Stimulated activated CD8-positive, alpha-beta memory T cell treated with anti-CD3 and anti-CD28 coated beads, Interleukin-4, amount 100 ng/mL, for 1 hour (primary cell): ENCODE measurements at places on chromosomes 3 and 15.

DNA sequence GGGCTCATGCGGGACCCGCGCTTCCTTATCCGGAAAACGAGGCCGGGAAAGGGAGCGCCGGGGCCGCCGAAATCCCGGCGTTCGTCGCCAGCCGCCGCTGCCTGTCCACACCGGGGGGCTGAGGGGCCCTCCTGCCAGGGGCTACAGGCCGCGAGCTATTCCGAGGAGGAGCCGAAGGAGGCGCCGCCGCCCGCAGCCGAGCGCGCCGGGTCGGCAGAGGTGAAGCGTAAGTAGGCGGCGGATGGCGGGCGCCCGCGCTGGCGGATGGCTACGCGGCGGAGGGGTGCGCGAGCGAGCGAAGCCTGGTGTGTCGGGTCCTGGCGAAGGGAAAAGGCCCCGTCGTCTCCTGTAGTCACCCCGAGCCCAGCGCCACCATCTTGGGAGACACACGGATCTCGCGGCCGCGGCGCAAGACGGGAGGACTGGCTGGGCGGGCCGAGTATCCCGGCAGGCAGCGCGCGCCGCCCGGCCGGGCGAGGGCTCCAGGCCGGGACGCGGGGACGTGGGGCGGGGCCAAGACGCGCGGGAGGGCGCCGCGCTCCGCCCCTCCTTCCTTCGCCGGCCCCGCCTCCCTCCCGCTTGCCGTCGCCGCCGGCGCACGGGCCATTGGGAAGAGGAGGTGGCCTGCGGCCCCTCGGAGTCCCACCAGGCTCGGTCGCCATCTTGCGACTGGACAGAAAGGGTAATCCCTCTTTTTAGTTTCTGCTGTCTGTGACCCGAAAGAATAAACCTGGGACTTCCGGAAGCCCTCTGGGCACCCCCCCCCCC, at the start of gene UBE3A:
TSS of gene UBE3A (minus strand) at position 424 of the 768 bp plus-strand sequence. CDS start 29,917 bp downstream, outside the sequence.
- DNase-seq = peak; percentile 72

DNA sequence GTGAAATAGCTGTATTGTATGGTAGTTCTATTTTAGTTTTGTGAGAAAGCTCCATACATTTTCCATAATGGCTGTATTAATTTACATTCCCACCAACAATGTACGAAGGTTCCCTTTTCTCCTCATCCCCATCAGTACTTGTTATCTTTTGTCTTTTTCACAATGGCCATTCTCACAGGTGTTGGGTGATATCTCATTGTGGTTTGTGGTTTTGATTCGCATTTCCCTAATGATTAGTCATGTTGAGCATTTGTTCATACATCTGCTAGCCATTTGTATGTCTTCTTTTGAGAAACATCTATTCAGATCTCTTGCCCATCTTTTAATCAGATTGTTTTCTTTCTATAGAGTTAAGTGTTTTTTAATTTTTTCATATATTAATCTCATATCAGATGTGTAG, 931.9 kb downstream of the IGSF11 start:
- no peak for DNase-seq

DNA sequence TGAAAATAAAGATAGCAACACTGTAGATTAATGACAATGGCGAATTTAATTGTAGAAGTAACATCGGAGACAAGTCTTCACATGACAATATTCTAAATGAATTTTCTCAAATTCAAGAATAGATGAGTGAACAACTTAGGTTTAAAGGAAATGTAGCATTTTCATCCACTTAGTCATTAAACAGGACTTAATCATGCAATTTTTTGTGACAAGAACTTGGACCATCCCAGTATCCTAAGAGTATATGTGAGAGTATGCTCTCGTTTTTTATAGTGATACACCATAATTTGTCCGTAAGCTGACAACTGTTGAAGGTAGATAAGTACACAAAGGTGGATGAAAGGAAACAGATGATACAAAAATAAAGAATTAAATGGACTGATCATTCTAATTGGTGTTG, 81.5 kb downstream of the DLG1 start:
- DNase-seq = no peak

DNA sequence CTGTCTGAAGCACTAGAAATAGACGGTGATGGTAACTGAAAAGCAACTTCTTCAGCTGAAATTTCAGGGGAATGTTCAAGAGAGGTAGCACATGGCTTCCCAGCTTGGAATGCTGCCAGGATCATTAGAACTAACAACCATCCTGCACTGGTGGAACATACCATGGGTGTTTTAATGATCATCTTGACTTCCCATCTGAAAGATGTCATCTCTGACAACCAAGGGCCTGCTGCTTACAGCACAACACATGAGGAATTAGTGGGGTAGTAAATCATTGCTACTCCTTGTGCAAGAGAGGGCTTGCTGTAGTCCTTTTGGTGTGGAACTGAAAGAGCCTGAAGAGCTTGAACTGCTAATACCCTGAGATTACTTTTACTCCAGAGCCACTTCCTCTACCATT, 853.7 kb downstream of the MCTP2 start:
- DNase-seq = no peak

GRCh38 chr3:128062033-128062745, 10.0 kb downstream of the SEC61A1 start:
- no peak for DNase-seq

DNA sequence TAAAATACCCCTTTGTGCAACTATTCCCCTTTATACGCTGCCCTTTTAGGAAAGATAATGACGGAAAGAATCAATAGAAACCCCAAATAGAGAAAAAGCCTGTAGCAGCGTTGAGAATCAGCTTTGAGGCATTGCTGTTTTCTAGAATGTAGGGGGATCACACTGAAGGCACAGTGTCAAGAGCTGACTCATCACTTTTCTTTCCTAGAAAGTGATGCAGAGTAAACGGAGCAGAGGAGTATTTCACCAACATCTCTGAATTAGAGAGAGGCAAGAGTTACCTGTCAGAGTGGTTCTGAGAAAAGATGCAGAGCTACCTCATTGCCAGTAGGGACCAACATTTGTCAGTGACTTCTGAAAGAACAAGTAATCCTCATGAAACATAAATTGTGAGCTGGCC, 269.8 kb upstream of the TMC3 start:
- no peak for DNase-seq

- no peak for DNase-seq
These were observed 789.2 kb upstream of the NR2F2 start for GRCh38 chr15:95541301-95541700.

- DNase-seq = no peak
These were observed 22.1 kb upstream of the HEG1 start for GRCh38 chr3:125077864-125078263.

- no peak for DNase-seq
These were observed 17.0 kb downstream of the CHRM5 start for GRCh38 chr15:33985287-33985686.

DNA sequence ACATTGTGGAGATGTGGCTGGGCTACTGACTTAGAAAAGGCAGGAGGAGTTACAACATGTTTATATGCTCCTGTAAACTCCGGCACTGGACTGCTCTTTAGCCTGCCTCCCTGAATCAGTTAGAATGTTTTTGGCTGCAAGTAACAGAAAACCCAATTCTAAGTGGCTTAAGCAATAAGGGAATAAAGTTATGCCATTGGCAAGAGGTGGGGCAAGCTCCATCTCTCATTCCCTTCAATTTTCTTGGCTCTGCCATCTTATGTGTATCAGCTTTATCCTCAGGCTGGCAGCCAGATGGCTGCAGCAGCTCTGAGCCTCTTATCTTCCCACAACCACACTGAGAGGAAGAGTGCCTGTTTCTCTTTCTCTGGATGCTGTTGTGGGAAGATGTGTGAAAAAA, 22.4 kb upstream of the MEIS2 start:
- DNase-seq = no peak

DNA sequence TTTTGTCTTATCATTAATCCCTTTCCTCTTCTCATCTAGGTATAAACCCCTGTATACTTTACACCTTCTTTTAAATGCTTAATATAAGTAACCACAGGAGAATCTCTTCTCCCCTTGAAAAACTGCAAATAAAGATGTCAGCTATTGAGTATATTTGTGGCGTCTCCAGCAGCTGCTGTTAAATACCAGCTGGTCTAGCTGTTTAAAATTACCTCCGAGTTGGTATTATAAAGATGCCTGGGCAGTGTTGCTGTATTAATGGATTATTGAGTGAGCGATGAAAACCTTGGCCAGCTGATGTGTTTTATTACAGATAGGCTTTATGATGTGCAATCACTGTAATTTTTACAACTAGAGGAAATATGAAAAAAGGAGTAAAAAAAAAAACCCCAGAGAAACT, 388.1 kb downstream of the TBC1D5 start:
- DNase-seq = no peak

DNA sequence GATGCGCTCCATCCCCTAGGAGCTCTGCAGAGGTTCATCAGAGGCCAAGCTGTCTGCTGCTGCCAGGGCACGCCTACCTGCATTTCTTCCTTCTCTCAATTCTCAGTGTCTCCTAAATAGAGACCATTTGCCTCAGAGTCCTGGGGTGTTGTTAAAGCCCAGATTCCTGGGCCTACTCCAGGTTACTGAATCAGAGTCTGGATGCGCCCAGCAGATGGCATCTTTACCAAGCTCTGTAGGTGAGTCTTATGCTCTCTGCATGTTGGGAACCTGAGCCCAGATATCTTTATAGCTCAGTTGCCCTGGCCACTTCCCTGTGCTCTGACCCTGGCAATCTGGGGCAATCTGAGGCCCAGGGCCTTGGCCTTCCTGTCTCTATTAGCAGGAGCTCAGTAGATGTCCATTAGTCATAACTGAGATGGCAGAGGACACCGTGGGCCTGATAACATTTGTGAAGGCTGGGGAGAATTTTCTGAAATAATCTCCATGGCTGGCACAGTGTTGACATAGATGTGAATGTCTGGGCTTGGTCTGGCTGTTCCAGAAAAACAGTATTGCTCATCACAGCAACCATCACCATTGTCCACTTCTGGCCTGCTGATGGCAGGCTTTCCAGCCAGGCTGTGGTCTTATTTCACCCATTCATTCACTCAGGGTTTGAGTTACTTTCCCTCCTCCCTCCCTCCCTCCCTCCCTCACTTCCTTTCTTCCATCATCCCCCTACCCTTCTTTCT, 13.3 kb upstream of the RBP1 start:
- DNase-seq = no peak

DNA sequence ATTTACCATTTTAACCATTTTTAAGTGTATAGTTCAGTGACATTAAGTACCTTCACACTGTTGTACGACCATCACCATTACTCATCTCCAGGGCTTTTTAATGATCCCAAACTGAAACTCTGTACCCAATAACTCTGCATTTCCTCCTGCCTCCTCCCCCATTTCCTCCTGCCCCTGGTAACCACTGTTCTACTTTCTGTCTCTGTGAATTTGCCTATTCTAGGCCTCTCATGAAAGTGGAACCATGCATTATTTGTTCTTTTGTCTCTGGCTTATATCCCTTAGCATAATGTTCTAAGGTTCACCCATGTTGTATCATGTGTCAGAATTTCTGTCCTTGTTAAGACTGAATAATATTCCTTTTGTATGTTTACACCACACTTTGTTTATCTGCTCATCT, 154.2 kb downstream of the MECOM start:
- DNase-seq = no peak

DNA sequence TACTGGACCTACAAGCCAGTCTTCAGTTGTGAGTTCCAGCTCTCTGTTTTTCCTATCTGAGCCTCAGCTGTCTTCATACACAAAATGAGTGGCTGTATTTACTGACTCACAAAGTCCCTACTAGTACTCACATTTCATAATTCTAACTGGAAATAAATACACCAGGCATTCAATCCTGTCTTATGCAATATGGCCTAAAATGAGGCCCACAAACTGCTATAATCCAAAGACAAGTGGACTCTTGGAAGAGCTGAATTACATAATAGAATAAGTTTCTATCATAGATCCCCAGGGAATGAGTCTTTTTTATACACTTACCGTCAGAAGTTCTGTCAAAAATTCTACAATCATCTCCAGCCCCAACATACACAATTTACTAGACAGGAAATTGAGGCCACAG, 211.9 kb downstream of the LRRN1 start:
- no peak for DNase-seq

- no peak for DNase-seq
These were observed 15.7 kb upstream of the RPS27L start for GRCh38 chr15:63172851-63173451.

GRCh38 chr15:78455749-78456148, 17.7 kb downstream of the IREB2 start:
- no peak for DNase-seq

DNA sequence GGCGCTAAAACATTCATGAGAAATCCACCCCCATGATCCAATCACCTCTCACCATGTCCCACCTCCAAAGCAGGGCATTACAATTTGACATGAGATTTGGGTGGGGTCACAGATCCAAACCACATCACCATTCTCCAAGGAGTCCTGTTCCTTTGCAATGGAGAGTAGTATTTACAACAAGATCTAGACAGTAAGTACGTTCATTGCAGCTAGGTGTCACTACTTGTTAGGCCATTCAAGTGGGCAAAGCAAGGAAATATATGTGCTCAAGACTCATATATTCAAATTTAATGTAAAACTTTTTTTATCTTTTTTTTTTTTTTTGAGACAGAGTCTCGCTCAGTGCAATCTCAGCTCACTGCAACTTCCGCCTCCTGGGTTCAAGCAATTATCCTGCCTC, 79.3 kb downstream of the AQP9 start:
- no peak for DNase-seq

- no peak for DNase-seq
These were observed 42.3 kb upstream of the RAB6B start for GRCh38 chr3:133937756-133938601.

DNA sequence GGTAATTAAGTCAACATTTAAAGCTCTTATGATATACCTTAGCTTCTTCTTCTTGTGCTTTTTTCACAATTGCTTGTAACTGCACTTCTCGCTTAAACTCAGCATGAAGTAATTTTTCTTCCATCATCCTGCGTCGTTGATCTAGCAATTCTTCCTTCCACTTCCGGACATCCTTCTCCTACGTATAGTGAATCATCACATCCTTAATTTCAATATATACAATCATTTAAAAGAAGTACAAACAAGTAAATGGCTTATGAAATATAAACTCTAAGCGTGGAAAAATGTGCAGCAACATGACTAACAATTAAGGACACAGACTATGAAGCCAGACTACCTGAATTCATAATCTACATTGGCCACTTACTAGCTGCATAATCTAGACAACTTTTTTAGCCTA, 151.4 kb downstream of the SCAPER start:
- DNase-seq = no peak

DNA sequence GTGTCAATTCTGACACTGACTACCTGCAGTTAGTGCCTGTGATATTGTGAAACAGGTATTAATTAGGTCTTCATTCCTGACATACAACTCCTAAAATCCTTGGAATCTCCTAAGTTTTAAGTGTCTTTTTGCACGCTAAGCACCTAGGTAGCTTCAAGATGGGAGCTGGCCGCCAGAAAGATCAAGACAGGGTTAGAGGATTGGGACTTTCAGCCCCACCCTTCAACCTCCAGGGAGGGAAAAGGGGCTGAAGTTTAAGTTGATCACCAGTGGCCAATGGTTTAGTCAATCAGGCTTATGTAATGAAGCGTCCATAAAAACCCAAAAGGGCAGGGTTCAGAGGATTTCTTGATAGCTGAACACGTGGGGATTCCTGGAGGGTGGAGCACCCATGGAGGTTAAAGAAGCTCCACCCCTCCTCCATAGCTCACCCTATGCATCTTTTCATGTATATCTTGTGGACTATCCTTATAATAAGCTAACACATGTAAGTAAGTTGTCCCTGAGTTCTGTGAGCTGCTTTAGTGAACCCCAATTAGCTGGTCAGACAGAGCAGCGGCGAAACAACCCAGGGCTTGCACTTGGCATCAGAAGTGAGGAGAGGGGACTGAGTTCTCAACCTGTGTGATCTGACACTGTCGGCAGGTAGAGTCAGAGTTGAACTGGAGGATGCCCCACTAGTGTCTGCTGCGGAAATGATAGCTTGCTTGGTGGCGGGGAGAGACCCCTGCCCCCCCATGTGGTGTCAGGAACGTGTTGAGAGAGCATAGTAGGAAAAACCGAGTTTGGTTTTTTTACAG, 12.8 kb upstream of the SRP14 start:
- DNase-seq = no peak

GRCh38 chr15:61049934-61050333, 179.2 kb downstream of the RORA start:
- no peak for DNase-seq
